ENCODE measurements at places on chromosomes 1 and 21.
A peak's percentile ranks its signal among the peaks of the same experiment; 100 is the strongest.

- no peak for DNase-seq
These were observed 8.6 kb downstream of the ST6GALNAC3 start for GRCh38 chr1:76083189-76083588.

DNA sequence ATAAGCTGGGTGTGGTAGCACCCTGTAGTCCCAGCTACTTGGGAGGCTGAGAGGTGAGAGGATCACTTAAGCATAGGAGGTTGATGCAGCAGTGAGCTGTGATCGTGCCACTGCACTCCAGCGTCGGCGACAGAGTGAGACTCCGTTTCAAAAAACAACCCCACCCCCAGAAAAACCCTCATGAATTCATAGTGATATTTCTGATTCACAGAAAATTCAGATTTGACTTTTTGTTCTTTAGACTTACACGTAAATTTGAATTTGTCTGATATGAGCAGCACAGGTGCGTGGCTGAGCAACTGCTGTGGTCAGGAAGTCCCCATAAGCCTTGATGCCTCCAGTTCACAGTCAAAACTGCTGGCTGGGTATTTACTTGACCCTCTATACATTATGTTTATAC, 10.0 kb upstream of the MORC3 start:
- DNase-seq, result no peak

- DNase-seq, result peak; percentile 72
These were observed 27.5 kb upstream of the GPR88 start for GRCh38 chr1:100510451-100510850.

DNA sequence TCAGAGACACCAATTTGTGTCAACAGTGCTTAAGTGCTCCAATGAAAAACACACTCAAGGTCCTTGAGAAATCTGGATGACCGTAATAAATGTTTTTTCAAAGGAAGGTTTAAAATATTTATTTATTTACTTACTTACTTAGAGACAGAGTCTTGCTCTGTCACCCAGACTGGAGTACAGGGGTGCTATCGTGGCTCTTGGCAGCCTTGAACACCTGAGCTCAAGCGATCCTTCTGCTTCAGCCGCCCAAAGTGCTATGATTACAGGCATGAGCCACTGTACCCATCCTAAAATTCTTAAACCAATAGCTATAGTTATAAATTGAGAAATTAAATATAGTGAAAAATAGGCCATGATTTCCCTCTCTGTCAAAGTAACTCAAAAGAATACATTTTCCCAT, 17.3 kb upstream of the ERICH3 start:
- DNase-seq, result no peak

DNA sequence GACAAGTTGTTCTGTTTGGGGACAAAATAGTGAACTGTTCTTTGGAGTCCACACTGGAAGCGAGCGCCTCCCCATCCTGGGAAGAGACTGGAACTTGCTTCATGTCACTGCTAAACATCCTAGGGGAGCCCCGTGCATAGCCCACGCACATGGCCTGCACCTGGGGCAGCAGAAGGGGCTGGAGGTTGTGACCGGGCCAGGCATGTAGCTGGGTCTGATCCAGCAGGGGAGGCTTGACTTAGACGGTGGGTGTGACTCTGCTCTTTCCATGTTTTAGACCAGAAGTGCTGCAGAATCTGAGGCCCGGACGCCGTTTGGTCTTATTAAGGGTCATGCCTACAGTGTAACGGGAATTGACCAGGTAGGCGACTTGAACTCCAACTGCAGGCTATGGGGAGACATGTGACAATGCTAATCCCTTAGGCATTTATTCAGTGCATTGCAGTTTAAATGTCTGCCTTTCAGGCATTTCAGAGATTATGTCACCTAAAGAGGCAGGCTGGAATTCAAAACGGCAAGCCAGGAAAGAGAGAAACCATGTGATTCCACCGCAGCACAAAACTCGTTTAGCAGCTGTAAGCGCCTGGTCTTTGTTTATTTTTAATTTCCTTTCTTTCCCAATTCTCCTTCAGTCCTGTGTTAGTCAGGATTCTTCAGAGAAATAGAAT, 21.8 kb downstream of the CAPN9 start:
- no peak for DNase-seq

DNA sequence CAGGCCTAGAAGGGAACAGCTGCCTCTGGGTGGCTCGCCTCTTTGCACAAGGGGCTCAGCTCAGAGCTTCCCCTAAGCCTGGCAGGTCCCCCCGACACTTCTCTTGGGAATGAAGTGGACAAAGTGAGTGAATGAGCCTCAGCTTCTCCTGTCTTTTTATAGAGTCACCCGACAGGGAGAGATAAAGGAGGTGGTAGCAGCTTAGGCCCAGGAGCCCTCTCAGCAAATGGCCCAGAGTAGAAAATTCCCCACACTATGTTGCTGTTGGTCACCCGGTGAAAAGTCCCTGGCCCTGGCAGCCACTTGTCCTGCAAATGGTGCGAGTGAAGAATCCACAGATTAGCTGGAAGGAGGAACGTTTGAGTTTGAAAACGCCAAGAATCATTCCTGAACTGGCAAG, 2.4 kb downstream of the CLDN14 start:
- no peak for DNase-seq

GRCh38 chr1:21236178-21236577, 54.1 kb downstream of the ECE1 start:
- DNase-seq, result no peak

- no peak for DNase-seq
These were observed 67.5 kb downstream of the PLA2G4A start for GRCh38 chr1:186896211-186896610.

GRCh38 chr1:33377013-33377412, 53.9 kb downstream of the PHC2 start:
- no peak for DNase-seq

- DNase-seq, result no peak
These were observed 1.7 kb downstream of the AKR1A1 start for GRCh38 chr1:45552331-45552730.

DNA sequence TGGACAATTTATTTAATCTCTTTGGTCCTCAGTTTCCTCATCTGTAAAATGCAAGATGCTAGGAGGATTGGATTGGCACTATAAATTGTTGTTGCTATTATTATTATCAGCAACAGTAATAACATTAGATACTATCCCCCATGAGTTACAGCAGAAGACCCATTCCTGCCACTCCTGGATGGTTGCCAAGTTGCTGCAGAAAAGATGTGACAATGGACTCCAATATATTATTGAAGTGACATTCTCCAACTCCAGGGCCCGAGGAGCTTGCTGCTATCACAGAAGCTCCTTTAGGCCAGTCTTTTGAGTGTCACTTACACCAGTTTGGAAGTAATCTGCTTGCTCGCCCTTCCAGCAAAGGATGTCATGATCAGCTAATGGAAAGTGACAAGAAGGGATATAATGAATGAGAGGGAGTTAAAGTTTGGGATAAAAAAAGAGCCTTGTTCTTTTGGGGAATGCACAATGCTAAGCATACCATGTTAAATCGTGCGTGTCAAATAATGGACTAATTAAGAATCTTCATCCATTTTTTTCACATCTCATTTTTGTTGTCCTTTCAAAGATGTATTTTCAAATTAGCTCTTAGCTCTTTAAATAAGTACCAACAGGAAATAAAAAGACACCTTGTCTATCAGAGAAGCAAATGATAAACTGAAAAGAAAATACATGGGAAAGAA, 19.5 kb upstream of the PROX1 start:
- no peak for DNase-seq

- no peak for DNase-seq
These were observed 24.0 kb upstream of the CDK18 start for GRCh38 chr1:205480349-205480985.

- peak; percentile 94 for DNase-seq
These were observed 5.1 kb downstream of the TMEM201 start for GRCh38 chr1:9593492-9594465.

- no peak for DNase-seq
These were observed 7.1 kb downstream of the PHLDA3 start for GRCh38 chr1:201461645-201462441.

DNA sequence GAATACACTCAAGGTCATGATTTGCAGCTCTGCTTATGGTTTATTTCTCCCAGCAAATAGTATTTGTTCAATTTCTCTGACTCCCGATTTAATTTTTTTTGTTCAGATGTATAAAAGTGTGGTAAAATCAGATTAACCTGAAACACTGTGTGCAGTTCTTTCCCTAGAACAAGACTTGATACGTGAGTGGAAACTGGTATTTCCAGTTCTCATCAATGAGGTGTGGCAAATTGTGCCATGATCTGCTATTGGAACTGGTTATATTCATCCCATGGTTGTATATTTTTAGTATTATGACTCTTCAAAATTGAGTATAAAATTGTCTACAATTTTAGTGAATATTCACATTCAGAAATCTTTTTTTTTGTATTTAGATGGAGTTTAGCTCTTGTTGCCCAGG, 76.8 kb upstream of the IVNS1ABP start:
- DNase-seq, result no peak

DNA sequence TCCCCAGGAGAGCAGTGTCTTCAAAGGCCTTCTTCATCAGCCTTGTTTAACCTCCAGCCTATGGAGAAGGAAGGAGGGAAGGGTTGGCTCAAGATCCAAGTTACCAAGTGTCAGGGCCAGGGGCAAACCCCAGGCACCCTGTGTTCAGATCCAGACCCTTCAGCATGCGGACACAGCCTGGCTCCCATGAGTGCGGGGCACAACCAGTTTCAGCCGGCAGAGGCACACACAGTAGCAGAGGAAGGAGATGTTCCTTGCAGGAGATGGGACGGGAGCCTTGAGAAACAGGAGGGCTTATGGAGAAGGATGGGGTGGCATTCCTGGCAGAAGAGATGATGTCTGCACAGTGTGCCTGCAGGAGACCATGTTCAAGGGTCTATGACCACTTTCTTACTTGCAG, 161.7 kb upstream of the EDN2 start:
- DNase-seq, result no peak

GRCh38 chr1:6052543-6053205, 7.0 kb downstream of the KCNAB2 start:
- DNase-seq, result peak; percentile 5

- DNase-seq, result peak; percentile 70
These were observed 837 bp downstream of the SLC16A1 start for GRCh38 chr1:112954945-112955772.

- DNase-seq, result no peak
These were observed 69.9 kb downstream of the EPB41 start for GRCh38 chr1:28984311-28984684.

GRCh38 chr1:36128126-36128904, 3.3 kb upstream of the COL8A2 start:
- no peak for DNase-seq

Measured in NCI-H524 (cell line).